GM19239 (cell line): ENCODE measurements at places on chromosomes 11 and 22.

- DNase-seq = no peak
Observed at GRCh38 chr11:94558932-94559331, 8.2 kb upstream of the PIWIL4 start.

DNA sequence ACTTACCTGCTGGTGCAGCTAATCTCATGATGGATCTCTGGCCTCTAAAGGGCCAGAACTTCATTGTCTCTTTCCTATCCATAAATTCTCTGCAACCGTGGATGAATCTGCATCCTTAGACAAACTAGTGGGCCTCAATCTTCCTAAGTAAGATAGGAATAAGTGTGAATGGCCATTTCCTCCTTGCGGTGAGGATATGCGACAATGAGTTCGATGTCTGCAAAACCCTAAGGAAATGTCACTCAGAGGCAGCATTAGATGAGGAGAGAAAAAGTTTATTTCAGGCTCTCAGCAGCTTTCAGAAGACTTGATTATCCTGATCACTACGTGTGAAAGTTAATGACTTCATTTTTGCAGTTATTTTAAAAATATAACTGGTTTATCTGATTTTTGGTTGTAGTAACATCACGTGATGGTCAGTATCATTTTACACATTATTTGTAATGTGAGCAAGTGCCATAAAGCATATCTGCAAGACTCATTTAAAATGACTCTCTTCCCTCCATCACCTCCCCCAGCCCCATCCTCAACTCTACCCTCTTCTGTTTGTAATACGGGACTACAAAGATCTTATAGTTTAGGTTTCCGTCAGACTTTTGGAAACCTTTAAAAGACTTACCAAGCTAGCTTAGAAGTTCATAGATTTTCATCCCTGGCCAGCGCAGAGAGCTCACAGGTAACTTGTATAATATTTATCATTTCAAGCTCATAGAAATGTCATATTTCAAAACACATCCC is 10.2 kb downstream of the GRAP2 start:
- no peak for DNase-seq

DNA sequence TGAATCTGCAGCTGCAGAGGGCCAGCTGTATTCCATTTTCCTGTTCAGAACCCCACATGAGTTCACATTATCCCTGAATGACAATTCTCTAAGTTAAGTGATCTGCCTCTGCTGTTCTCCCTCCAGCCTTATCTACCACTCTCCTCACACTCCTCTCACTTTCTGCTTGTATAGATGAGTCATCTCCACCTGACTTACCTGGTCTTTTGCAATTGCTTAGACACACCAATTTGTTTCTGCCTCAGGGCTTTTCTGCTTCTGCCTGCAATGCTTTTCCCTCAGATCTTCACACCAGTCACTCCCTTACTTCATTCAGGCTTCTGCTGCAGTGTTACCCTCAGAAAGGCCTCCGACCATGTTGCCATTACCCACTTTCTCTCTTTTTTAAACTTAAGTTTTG is 118.1 kb downstream of the ATM start:
- no peak for DNase-seq

DNA sequence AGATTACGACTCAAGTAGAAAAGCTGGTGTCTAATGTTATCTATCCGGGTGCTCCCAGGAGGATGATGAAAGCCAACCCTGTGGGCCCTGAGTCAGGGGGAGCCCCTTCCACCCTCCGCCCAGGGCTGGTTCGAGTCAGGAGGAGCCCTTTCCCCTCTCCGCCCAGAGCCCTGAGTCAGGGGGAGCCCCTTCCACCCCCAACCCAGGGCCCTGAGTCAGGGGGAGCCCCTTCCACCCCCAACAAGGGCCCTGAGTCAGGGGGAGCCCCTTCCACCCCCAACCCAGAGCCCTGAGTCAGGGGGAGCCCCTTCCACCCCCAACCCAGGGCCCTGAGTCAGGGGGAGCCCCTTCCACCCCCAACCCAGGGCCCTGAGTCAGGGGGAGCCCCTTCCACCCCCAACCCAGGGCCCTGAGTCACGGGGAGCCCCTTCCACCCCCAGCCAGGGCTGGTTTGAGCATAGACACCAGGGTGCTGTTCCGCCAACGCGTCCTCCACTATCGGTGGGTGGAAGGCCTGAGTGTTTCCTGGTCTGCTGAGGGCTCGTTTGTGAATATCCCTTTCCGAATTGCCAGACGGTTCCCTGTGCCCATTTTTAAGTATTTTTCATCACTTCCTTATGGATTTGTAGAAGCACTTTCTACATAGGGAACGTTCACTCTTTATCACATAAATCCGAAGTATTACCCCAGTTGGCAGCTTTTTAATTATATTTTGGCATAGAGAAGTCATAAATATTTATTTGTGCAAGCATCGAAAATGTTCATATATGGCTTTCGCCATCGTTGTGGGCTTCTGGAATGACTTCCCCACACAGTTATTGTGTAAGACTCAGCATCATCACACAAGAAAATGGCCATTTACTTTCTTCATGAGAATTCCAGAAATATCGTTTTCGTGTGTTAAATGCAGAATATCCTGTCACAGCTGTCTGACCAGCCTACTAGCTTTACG is 380.6 kb downstream of the BRD1 start:
- no peak for DNase-seq

DNA sequence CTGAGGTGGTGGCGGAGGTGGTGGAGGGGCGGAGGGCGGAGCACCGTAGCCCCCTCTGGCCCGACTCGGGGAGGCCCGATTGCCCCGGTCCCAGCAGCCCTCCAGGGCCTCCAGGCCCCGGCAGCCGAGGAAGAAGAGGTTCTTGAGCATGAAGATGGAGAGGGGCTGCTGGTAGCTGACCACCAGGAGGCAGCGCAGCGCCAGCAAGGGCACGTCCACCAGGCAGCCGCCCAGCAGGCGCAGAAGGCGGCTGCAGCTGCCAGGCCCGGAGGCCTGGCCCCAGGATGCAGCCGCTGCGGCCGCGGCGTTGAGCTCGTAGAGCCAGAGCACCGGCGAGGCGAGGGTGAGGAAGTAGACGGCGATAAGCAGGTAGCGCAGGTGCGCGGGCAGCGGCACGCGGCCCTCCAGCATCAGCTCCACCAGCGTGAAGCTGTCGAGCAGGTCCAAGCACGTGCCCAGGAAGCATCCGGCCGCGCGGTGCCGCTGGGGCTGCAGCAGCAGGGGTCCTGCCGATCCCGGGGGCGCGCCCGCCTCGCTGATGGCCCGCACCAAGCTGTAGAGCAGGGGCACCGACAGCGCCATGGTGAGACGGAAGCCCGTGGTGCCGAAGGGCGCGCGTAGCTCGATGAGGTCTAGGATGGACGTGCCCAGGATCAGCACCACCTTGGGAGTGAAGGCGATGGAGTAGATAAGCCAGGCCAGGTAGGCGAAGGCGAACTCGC is 1.5 kb downstream of the TMEM121B start:
- no peak for DNase-seq

DNA sequence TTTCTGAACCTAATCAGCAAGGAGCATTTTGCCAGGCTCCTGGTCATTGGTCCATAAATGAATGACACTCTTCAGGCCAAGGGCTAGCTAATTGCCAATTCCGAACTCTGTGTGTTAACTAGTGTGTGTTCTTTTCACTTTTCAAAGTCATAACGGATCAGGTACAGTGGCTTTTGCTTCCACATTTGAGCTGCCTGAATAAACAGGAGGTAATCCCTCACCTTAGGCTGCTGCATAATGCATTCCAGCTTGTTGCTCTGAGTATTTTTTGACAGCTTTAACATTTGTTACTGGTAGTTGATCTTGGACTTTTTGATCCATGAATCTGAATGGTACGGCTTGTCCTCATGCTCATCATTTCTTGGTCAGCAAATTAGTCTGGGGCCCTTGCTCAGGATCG is 485.1 kb downstream of the CNTN5 start:
- DNase-seq = no peak

GRCh38 chr11:111540114-111540936 is at the start of gene LAYN:
TSS of gene LAYN (plus strand) at chr11:111540720. CDS start at chr11:111540844, 124 bp downstream.
- DNase-seq = no peak

DNA sequence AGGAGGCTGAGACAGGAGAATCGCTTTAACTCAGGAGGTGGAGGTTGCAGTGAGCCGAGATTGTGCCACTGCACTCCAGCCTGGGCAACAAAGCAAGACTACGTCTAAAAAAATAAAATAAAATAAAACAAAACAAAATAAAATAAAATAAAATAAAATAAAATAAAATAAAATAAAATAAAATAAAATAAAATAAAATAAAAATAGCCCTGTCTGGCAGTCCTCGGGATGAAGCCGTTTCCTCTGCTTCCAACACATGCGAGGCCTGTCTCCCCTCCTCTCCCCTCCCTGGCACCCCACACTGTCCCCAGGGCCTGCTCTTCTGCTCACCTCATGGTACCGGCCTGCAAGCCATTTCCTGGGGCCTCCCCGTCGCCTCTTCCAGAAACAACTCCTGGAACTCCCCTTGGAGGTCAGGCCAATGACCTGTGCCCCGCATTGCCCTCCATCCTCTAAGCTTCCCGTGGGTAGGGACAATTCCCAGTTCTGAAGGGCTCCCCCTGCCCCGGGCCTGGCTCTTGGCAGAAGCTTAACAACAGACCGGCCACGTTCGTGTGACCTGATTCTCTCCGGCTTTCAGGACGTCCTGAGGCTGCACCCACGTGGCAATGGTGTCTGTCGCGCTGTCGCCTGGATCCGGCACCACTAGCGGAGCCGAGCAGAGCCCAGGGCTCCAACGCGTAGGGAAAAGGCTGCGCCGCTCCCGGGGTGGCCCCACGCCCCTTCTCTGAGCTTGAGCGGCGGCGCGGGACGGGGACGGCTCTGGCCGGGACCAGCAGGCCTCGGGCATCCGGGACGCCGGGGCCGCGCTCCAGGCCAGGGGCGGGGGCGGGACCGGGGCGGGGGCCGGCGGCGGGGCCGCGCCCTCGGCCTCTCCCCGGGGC is 456 bp upstream of the PARVB start:
- no peak for DNase-seq

- no peak for DNase-seq
Observed at GRCh38 chr11:13030857-13031256, 21.7 kb downstream of the RASSF10 start.

DNA sequence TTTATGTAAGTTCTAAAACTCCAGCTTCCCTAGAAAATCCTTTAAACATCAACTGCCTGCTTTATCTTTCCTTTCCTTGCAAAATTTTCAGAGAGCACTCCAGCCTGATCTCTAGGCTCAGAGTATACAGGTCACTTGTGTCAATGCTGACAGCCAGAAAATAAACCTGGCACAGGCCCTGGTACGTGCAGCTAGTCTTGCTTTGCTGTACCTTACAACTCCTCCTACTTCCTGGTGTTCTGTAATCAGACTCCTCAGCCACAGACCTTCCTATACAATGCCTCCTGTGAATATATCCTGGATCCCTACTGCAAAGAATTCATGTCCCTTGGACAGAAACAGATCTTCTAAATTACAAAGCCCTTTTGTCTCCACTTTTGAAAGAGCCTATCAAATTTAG is 24.2 kb upstream of the TMEM123 start:
- no peak for DNase-seq

DNA sequence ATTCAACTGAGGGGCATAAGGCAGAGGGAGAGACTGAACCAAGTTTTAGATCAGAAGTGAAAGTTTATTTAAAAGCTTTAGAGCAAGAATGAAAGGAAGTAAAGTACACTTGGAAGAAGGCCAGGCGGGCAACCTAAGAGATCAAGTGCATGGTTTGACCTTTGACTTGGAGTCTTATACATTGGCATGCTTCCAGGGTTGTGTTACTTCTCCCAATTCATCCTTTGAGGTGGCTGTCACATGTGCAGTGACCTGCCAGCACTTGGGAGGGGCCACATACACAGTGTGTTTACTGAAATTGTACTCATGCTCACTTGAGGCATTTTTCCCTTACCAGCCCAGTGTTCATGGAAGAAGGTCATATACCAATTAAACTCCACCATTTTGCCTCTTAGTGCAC is 30.4 kb downstream of the CYP2R1 start:
- no peak for DNase-seq

DNA sequence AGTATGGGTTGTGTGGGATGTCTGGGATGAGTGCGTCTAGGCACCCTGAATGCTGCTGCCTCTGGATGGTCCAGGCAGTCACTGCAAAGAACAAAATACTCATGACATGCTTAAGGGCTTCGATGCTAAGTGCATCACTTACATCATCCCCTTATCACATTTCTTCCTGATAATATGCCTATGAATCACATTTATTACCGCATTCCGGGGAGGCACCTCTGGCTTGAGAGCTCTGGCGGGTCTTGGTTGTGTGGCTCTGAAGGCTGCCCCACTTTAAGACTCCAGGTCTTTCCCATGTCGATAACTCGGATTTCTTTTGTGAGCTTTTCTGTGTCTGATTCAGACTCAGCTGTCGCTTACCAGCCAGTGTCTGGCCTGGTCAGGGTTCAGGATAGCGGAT is 1126.4 kb downstream of the TBC1D22A start:
- no peak for DNase-seq

- DNase-seq = no peak
Observed at GRCh38 chr11:69860244-69860643, 41.0 kb upstream of the FGF3 start.
